ENCODE measurements at places on chromosomes 4 and X.

DNA sequence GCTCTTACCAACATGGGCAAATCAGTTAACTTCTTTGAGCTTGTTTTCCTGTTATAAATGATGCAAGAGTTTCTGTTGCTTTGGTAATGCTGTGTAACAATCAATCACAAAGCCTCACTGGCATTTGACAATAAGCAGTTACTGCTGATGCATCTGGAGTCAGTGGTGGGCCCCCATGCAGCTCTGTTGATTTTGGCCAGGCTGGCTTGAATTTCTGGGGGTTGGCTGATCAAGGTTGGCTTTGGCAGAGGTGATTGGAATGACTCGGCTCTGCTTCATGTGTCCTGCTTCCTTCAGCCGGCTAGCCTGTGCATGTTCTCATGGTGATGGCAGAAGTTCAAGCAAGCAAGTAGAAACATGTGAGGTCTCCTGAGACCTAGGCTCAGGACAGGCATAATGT is 90.4 kb downstream of the PHEX start:
- no peak for DNase-seq

DNA sequence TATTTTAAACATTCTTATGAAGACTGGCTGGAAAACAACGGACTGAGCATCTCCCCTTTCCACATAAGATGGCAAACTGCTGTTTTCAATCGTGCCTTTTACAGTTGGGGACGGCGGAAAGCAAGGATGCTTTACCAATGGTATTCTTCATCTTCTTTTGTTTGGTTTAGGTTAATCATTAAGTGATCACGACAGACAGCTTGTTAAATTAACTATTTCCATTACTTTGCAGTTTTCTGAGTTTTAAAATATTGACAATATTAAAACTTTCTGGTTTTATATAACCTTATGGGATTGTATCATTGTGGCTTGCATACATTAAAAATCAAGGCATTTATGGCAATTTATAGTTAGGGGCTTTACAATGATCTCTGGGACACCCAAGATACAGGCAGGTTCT is 3.8 kb downstream of the MBTPS2 start:
- no peak for DNase-seq

GRCh38 chr4:123783921-123784320 is 387.3 kb downstream of the SPRY1 start:
- DNase-seq = no peak

GRCh38 chrX:124045109-124045508 is 83.6 kb downstream of the STAG2 start:
- DNase-seq = no peak

DNA sequence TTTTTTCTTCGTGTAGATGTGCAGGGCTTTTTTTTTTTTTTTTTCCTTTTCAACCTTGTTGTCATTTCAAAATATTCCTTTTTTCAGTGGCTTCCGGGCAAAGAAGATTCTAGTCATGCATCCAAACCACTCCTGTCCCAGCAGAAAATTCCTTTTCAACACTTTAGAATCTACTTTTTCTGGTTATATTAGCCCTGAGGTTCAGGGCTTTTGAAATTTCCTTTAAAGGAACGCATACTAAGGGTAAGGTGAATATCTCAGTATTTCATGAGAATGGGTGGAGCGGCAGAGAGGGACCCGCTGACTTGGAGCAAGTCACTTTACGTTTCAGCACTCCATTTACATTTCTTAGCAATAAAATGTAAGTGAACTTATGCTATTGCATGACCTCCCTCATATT is 15.6 kb upstream of the TENM3 start:
- DNase-seq = no peak

- no peak for DNase-seq
Observed at GRCh38 chrX:53494436-53494835, 60.3 kb upstream of the HSD17B10 start.

All from HL-60 (cell line).